ENCODE measurements at places on chromosomes 11 and 22.
A peak's percentile ranks its signal among the peaks of the same experiment; 100 is the strongest.

- no peak for DNase-seq
These were observed 73.2 kb upstream of the BLID start for GRCh38 chr11:122189229-122189628.

DNA sequence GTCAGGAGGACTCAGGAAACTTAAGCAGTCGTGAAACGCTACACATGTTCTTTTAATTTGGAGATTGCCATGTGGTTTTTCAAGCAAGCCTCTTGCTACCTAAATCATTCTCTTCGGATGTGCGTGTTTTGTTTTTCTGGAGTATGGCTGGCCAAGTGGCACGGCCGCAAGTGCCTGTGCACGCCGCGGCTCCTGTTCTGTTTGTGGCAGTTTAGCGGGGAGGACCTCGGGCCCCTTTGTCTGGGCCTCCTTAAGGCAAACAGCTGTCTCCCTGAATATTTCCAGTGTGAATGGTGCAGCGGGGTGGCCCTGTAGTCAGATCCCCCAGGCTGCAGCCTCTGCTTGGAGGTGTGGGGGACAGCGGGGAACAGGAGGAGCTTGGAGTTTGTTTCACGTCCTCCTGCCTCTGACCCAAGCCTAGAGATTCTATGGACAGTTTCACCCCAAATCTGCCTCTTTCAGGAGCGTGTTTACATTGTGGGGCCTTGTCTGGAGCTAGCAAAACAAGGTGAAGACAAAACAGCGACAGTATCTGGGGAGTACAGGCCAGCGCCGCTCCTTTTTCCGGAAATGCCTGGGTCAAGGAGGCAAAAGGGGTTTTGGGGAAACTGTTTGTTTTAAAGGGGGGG, 1.3 kb downstream of the LRP5 start:
- DNase-seq = no peak

DNA sequence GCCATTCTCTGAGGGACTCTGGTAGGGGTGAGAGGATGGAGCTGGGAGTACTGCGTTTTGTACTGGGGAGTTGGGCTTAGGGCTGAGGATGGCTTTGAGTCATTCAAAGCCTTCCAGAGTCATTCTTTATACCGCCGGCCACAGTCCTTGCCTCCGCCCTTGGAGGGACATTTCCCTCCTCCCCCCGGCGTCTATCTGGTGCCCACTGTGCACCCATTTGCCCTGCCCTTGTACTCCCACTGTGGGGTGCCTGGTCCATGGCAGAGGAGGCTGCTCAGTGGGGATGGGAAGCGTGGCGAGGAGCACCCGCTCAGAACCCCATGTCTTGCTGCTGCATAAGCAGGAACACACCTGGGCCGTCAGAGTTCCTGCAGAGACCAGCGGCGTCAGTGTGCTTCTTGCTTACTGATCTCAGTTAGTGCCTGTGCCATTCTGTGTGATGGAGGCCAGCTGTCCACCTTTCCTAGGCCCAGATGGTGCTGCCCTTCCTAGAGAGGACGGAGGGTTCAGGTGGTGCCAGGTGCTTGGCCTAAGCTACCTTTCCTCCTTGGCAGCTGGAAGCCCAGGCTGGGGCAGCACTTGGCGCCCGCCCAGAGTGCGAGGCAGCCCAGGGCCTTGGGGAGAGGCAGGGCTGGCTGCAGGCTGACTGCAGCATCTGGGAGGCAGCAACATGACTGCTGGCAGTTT, 23.3 kb upstream of the TMEM191C start:
- no peak for DNase-seq

DNA sequence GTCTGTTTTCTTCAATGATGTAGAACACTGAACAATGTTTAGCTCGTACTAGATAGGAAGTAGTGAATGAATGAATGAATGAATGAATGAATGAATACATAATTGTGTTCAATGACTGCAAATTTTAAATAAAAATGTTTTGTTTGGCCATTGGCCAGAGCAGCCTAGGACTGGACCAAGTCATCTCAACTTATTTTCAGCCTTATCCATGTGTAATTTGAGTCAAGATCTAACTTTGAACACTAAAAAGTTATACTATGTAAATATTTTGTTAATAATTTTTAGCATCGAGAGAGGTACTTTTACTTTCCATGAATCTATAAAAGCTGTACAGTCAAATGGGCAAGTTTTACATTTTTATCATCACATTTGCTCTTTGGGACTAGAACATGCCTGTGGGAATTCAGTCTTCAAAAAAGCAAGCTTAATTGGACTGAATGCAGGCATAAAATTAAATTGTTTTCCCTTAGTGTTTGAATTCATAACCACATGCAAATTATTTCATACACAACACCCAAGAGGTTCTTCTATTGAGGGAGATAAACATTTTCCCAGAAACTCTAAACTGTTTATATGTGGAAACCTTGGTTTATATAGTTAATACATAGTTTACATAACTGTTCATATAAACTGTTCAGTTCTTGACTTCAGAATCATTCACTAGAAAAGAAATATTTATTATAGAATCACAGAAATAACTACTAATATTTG, 222.1 kb upstream of the ANO3 start:
- DNase-seq = no peak

- no peak for DNase-seq
These were observed 61.0 kb upstream of the SORL1-AS1 start for GRCh38 chr11:121513807-121514206.

GRCh38 chr11:15942936-15943335, 413.4 kb downstream of the SOX6 start:
- DNase-seq = no peak

GRCh38 chr22:45511847-45512261, 9.2 kb downstream of the FBLN1 start:
- no peak for DNase-seq

DNA sequence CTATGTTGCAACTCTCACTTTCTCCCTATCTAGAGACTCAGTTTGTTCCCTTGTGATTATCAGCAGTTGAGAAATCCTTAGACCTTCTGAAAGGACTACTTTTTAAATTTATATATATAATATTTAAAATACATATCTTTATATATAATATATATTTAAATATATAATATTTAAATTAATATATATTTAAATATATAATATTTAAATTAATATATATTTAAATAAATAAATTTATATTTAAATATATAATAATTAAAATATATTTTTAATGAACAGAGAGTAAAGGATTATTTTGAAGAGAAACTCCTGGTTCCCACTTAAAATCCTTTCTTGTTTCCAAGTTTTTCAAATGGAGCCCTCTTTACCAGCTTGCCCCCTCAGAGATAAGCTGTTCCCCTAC, 83.7 kb upstream of the TRIM77 start:
- no peak for DNase-seq

DNA sequence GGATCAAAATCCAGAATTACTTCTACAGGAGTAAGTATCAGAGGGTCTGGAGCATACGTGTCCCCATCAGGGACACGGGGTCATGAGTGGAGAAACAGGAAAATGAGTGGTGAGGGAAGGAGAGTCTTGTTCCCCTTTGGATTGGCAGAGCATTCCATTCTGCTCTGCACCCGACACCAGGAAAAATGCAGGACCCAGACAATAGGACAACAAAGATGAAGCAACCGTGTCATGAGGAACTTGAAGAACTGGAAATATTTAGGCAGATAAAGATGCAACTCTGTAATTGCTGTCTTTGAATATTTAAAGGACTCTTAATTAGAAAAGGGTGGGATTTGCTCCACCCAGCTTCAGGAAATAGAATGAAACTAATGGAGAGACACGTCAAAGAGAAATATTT, 89.0 kb upstream of the BLID start:
- no peak for DNase-seq

DNA sequence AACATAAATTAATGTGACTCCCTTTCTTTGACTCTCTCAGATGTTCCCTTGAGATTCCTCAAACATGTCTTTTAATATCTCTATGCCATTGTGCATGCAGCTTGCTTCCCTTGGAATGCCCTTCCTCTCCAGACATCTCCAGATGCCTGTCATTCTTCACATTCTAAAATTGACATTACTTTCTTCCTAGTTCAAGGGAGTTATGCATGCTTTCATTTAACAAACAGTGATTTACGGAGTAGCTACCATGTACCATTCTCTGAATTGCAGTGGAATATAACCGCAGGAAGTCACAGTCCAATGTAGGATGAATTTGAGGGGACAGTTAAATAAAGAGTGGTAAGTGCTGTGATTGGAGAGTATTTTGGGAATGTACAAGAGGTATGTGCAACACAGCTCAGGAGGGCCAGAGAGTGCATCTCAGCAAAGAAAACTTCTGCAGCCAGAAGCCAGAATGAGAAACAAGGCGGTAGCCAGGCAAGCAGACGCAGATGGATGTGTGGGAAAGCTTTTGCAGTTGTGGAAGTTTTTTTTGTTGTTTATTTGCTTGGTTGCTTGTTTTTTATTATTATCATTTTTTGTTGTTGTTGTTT, 18.7 kb downstream of the MMP10 start:
- no peak for DNase-seq

- no peak for DNase-seq
These were observed 5.2 kb downstream of the XBP1 start for GRCh38 chr22:28795071-28795693.

DNA sequence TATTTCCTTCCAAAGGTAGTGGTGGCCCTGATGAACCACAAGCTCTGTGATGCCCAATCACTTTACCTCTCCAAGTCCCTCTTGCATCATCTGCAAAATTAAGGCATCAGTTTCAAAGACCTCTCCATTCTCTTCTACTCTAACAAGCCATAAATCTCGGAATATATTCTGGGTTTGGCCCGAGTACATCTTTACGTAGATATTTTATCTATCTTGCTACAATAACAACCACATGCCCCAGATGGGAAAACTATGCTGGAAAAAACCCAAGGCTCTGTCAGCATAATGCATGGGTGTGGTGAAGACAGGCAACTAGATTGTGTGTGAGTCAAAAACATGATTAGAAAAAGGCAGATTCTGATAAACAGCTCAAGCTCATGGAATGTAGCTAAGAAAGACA, 228.2 kb upstream of the BLID start:
- DNase-seq = no peak

DNA sequence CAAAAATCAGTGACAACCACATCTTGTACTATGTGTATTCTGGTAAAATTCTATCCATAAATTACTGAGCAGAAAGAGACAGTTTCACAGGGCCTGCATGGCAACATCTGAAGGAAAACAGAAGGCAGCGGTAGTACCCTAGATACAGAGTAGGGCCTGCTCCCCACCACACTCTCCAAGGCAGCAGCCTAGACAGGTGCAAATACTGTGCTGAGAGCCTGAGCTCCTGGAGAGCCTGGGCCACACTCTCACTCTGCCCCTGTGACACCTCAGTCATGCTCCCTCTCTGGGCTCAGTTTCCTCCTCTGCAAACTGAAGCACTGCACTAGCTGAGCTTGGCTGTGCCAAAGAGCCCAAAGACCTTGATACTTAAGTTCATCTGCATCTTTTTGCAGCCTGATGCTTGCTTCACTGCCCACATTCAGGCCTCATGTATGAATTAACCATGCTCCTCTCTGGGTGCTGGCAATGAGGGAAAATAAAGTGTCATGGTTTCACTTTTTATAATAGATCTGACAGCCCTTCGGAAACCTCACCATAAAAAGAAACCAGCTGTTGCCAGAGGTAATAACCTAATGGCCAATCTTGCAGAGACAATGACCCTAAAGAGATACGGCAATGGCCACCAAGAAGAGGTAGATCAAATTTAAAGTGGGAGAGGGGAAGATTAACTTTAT, 104.7 kb downstream of the PLEKHA7 start:
- no peak for DNase-seq

DNA sequence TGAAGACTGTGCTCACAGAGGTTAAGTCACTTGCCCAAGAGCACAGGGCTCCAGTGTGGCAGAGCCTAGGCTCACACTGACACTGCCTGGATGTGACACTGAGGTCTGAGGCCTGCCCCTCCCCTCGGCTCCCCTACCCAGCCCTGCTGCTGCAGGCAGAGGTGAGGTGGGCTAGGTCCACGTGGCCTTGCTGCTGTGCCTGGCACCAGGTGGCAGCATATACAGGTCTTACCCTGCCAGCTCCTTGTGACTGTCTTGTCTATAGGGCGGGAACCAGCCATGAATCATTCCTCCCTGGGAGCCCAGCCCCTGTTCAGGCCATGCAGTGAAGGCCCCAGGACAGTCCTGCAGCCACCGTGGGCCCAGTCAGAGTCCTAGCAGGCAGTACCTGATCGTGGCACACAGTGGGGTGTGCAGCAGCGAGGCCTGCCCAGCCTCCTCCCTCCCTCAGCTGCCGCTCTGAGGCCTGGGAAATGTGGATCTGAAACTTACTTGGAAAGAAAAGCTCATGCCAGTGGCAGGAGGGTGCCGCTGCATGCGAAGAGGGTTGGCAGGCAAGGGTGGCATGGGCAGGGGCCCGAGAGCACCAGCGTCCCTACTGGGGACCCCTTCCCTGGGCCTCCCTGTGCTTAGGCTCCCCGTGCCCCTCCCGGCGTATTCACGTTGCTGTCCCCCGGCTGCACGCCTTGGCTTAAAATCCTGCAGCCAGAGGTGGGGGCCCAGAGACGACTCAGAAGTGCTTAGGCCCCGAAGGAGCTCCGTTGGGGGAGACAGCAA, 1.2 kb upstream of the CERK start:
- peak; percentile 77 for DNase-seq

DNA sequence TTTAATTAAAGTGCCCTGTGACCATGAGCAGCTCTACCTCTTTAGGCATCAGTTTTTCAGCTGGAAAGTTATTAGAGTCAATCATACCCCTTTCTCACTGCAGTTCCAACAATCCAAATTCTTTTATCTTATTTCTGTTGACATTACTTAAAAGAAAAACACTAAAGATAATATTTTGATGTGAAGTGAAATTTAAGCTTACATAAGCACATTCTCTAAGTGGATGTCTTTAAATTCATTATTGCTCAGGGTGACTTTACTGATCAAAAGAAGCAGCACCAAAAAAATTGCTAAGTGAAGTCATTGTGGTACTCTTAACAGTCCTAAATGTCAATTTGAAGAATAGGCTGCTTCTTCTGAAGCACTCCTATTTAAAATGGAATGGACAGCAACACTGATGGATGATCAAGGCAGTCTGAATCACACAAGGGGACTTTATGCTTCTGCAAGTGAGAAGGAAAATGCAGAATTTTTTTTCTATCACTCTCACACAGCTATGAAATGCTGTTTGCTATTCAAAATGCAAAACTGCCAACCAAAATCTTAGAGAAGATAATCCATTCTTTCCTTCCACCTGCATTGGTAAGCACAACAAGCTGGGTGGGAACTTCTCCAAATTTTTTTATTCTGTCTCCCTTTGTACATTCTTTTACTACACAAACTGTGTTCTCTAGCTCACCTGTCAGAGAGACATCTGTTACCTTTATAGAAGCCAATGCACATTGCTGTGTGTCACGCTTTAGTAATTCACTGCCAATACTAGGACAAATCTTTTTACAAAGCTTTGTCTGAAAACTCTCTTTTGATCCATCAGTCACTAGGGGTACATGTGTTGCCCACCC, 179.9 kb downstream of the GRIA4 start:
- no peak for DNase-seq

DNA sequence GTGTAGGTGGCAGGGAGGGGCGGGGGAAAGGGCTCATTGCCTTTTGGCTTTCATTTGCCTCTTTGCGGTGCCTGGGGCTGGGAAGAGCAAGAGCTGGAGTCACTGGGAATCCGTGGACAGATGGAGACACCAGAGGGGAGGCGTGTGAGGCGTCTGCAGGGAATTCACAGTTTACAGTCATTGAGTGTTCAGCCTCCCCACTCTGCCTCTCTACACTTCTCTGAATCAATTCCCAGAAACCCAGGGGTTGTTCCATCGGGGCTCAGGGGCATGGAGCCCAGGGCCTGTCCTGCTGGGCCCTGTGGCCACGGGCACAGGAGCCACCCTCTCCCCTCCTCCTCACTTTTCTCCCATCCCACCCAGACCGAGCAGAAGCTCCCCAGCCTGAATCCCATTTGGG, 160.5 kb upstream of the NAV2 start:
- DNase-seq = no peak

Data from T-helper 22 cell (primary cell).